ENCODE measurements at places on chromosomes 11 and 22.

DNA sequence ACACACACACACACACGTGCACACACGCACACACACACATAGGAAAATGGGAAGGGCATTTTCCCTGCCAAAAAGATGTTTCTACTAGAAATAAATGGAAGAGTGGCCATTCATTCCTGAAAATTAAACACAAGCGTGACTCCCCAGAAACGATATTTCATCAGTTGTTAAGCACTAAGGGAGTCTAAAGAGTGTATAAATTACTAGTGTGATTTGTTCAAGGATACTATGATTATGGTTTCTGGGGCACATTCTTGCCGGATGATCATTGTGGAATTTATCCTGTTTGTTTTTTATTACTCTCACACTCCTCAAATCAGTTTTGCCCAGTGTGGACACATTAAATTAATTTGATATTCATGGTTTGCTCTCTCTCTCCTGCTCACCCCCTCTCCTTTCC, 16.4 kb upstream of the AMOTL1 start:
- no peak for DNase-seq

GRCh38 chr22:34111210-34111824, 191.0 kb upstream of the LARGE1 start:
- no peak for DNase-seq

DNA sequence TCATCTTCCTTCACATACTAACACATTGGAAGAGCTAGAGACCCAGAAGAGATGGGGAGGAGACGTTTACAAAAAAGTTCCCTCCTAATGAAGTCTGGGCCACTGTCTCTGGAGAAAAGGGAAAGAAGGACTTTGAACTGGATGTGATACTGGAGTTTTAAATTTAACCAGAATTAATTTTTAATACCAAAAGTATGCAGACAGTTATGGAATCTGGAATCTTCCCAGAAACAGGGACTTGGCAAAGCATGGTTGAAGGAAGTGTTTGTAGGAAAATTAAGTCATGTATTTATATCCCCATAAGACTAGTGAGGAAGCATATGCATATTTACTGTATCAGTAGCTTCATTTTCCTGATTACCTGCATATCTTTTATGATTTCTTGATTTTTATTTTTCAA, 215.5 kb downstream of the TTC28 start:
- no peak for DNase-seq

- no peak for DNase-seq
Observed at GRCh38 chr11:68889948-68890446, 13.6 kb downstream of the MRPL21 start.

DNA sequence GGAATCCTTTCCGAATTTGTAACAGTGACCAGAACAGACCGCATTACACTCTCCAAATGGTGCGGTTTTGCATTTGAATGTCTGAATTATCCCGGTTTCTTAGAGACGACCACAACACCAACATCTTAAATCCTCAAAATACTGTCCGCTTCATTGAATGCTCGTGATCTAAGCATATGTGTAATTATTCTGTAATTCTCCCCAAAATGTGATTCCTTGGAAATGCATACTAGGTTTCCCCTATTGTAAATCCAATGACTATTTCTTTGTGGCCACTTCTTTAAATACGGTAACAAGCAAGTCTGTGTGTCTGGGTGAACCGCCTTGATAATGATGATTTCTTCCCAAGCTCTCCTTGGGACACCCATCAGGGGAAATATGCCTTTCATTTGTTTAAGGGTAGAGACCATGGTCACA, 87.3 kb upstream of the DBX1 start:
- DNase-seq = no peak

DNA sequence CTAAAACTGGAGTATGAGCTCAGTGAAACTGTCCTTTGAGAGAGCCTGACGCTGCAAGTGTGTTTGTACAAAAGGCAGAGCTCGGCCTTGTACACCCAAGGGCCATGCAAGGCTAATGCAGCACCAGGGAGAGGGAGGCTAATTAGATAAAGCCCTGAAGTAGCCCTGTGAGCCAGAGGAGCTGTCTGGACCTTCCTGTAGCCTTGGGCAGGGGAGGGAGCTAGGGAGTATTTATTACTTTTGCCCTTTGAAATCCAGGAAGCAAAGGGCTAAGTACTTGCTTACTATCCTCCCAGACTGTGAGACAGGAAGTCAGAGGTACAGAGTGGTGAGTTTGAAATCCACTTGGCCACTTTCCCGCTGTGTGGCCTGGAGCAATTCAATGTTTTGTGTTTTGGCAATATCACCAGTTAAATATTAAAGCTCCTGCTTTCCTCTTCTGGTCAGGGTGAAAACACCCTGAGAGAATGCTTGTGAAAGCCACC, 10.2 kb upstream of the LDHA start:
- no peak for DNase-seq

DNA sequence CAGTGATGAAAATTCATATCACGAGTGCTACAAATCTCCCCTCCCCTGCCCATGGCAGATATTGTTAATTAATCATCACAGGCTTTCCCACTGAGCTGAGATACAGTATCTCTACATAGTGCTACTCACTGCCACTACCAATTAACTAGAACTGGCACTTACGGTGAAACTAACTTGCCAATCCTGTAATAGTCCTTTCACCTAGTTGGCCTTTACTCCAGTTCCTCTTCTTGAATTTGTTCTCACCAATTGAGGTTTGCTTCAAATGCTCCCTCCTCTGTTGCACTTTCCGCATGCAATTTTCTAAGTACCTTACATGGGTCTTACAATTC, 11.9 kb upstream of the PRRG4 start:
- no peak for DNase-seq

GRCh38 chr22:25546751-25547150, 17.7 kb upstream of the GRK3 start:
- no peak for DNase-seq

- no peak for DNase-seq
Observed at GRCh38 chr22:25156736-25157135, 42.9 kb upstream of the CRYBB3 start.

DNA sequence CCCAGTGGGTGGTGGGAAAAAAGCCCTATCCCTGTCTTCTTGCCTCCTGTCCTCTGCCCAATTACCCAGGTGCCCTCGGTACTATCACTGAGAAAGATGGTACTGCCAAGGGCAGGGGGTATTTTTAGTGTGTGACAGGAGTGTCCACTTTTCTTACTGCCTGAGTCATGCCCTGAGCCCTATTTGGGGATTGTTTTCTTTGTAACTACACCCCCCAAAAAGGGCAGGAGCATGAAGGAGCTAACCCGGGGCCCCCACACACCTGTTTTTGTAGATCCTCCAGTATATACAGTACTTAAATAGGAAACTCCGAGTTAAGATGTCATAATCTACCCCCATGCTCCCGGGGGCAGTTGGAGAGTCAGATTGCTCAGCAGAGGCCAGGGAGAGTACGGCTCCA, 3.8 kb downstream of the SMTNL1 start:
- no peak for DNase-seq

- no peak for DNase-seq
Observed at GRCh38 chr22:20750461-20751184, 23.3 kb upstream of the SERPIND1 start.

GRCh38 chr11:57467508-57468157, 7.3 kb downstream of the RTN4RL2 start:
- no peak for DNase-seq
